ENCODE measurements at places on chromosomes 4 and X. TPM values are rescaled to one million over a fixed set of nuclear protein-coding genes. Genes with fewer than 3 reads are reported as not detected.

The GIMD1 gene
- total RNA-seq: not detected

The IL2RG gene
- 0.10 TPM for total RNA-seq

The ZMAT1 gene
- total RNA-seq: 0.06 TPM

The NUDT9 gene
- total RNA-seq: 25.1 TPM

The CNGA1 gene
- total RNA-seq: 0.17 TPM

The GLUD2 gene
- total RNA-seq: 2.6 TPM

The FGD1 gene
- total RNA-seq: 6.8 TPM

The CYSLTR1 gene
- not detected for total RNA-seq

The UGT2B11 gene
- total RNA-seq: not detected

The ADAMTS3 gene
- not detected for total RNA-seq

The GAGE1 gene
- not detected for total RNA-seq

The PAGE2B gene
- not detected for total RNA-seq

The ODAM gene
- not detected for total RNA-seq

The IL21 gene
- not detected for total RNA-seq

The ASMT gene
- total RNA-seq: 0.74 TPM

The GLRB gene
- 0.79 TPM for total RNA-seq

The GABRG1 gene
- total RNA-seq: not detected

The RRH gene
- not detected for total RNA-seq

The VCX2 gene
- total RNA-seq: not detected

The SLITRK4 gene
- not detected for total RNA-seq

The GPC3 gene
- 0.16 TPM for total RNA-seq

The SLC6A8 gene
- 12.5 TPM for total RNA-seq

The STBD1 gene
- 6.4 TPM for total RNA-seq

The SLC2A9 gene
- total RNA-seq: 0.48 TPM

The P2RY10 gene
- total RNA-seq: not detected

The BST1 gene
- 17.6 TPM for total RNA-seq

The IL9R gene
- 0.08 TPM for total RNA-seq

The MMRN1 gene
- total RNA-seq: not detected

The DGAT2L6 gene
- total RNA-seq: not detected

The AADAT gene
- 8.7 TPM for total RNA-seq

The ZNF182 gene
- 3.9 TPM for total RNA-seq

The PSAPL1 gene
- total RNA-seq: 0.09 TPM

The MAGED4 gene
- total RNA-seq: 7.7 TPM

The ADGRL3 gene
- total RNA-seq: 0.05 TPM

The ZNF711 gene
- total RNA-seq: 0.89 TPM

The F8A2 gene
- total RNA-seq: not detected

The CXCL8 gene
- 10.2 TPM for total RNA-seq

The ADGRA3 gene
- total RNA-seq: 19.4 TPM

Measured in A549 treated with CpdA at 1 μM for 4 hours (cell line).